ENCODE measurements at places on chromosomes 6 and 20. TPM values are rescaled to one million over a fixed set of nuclear protein-coding genes. Genes with fewer than 3 reads are reported as not detected.

GRCh38 chr20:17225851-17226409 lies 910 bp upstream of the PCSK2 start:
- DNase-seq: no peak

DNA sequence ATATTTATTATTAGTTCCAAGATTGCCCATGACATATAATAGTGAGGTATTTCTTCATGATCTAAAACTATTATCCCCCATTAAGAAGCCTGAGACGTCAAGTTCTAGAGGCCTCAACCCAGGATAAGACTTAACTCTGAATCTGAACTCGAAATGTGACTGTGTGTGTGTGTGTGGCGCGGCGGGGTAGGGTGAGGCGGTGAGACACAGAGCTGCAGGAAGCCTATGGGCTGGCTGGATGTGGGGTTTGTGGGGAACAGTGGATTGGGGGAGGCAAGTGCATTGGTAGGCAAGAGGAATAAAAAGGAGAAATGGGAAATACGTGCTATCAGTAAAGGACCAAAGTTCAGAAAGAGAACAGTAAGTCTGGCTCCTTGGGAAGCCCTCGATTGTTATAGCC lies 66.5 kb upstream of the RNF146 start:
- DNase-seq: no peak

GRCh38 chr6:159343709-159344108 lies 174.5 kb downstream of the FNDC1 start:
- DNase-seq: no peak

DNA sequence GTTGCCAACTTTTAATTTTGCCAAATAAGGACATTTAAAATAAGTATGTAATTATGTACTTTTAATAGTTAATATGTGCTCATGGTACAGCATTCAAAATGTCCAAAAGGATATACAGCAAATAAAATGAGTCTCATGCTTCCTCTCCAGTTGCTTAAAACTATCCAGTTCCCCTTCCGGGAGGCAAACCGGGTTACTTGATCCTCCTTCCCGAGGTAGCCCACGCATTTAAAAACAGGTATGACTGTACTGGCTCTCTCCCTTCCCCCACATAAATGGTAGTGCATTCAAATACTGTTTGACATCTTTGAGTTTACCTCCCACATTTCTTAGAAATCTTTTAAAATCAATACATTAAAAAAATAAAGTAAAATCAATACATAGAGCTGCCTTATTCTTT lies 66.4 kb downstream of the PHF20 start:
- no peak for DNase-seq

DNA sequence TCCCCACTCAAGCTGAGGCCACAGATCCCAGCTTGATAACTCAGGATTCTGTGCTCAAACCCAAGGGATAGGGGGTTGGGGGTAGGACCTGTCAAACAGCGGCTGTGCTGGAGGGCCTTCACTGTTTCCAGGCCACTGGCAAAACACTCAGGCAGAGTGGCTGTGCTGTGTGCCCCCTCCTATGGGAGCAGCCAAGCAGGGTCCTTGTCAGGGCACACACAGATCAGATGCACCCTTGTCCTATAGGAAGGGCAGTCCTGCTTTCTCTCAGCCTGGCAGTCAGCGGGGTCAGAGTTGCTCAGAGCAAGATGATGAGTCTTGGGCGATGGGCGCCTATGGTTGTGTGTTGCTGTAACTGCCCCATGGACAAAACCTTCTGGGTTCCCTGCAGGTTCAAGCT lies 554.8 kb downstream of the TBC1D32 start:
- DNase-seq: no peak

GRCh38 chr20:11190741-11191140 lies 516.9 kb upstream of the JAG1 start:
- DNase-seq: no peak

The RIMS1 gene
- 1.3 TPM for total RNA-seq

DNA sequence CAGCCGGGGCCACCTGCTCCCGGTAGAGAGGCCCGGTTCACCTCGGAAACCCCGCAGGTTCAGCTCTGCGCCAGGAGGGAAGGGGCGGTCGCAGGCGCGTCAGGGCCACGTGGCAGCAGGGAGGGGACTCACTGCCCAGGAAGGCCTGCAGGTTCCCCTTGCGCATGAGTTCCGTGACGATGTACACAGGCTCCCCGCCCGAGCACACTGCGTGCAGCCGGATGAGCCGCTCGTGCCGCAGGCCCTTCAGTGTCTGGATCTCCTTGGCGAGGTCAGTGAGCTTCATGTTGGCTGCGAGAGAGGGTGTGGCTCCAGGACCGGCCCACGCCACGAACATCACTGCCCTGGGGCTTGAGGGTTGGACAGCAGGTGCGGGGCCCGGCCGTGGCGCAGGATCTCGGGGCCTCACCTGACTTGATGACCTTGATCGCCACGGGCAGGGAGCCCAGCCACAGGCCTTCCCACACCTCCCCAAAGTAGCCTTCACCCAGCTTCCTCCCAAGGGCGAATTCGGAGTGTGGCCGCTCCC lies 4.9 kb upstream of the PTK6 start:
- DNase-seq: peak; percentile 71

- DNase-seq: no peak
Measured at GRCh38 chr20:7673841-7674240, 266.4 kb downstream of the HAO1 start.

The MOXD1 gene
- 1.8 TPM for total RNA-seq

GRCh38 chr20:32183947-32184635 lies 23.5 kb downstream of the PLAGL2 start:
- DNase-seq: no peak

The EFCAB8 gene
- not detected for total RNA-seq

- DNase-seq: no peak
Measured at GRCh38 chr6:7828124-7828523, 82.5 kb downstream of the TXNDC5 start.

- DNase-seq: no peak
Measured at GRCh38 chr6:151339369-151339768, 52.0 kb downstream of the ZBTB2 start.

DNA sequence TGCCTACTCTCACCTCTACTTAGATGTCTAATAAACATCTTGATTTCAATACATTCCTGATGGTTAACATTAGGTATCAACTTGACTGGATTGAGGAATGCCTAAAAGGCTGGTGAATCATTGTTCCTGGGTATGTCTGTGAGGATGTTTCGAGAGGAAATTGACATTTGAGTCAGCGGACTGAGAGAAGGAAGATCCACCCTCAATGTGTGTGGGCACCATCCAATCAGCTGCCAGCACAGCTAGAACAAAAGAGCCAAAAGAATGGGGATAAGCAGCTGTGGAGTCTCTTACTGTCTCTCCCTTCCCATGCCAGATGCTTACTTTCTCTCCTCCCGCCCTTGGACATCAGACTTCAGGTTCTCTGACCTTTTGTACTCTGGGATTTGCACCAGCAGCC lies 128.6 kb upstream of the HS3ST5 start:
- no peak for DNase-seq

GRCh38 chr6:28995093-28995650 lies 9.9 kb downstream of the ZNF311 start:
- no peak for DNase-seq

- no peak for DNase-seq
Measured at GRCh38 chr20:53737396-53738038, 143.9 kb upstream of the ZNF217 start.

GRCh38 chr6:21771626-21772320 lies 178.2 kb downstream of the SOX4 start:
- no peak for DNase-seq

DNA sequence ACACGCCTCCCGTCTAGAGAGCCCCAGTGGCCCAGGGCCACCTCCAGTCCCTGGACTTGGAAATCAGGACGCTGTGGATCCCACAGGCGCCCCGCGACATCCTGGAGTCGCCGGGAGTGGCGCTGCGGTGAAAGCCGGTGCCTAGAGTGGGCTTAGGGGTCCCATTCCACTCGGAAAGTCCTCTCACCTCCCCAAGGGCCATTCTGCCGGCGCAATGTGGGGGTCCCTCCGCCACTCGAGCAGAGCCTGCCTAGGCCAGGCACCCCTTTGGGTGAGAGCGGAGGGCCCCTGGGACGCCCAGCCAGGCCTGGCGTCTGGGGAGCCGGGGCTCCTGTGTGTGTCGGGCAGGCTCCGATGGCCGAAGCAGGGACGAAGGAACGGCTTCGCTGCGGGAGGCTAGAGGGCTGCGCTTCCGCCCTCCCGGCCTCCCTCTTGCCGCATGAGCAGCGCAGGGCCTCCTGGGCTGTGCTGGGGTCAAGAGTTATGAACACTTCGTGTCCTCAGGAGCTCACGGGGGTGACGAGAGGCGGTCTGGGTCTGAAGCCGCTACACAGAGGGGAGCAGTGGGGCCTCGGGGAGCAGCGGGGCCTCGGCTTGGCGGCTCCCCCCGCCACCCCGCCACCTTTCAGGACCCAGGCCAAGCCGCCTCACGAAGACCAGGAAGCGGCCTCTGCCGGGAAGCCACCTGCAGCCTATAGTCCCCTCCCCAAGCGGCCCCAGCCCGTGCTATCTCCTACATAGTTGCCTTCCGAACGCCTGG lies 13.6 kb downstream of the POU3F2 start:
- DNase-seq: no peak

- DNase-seq: no peak
Measured at GRCh38 chr6:65064844-65065243, 642.2 kb downstream of the EYS start.

The PACSIN1 gene
- 0.29 TPM for total RNA-seq

DNA sequence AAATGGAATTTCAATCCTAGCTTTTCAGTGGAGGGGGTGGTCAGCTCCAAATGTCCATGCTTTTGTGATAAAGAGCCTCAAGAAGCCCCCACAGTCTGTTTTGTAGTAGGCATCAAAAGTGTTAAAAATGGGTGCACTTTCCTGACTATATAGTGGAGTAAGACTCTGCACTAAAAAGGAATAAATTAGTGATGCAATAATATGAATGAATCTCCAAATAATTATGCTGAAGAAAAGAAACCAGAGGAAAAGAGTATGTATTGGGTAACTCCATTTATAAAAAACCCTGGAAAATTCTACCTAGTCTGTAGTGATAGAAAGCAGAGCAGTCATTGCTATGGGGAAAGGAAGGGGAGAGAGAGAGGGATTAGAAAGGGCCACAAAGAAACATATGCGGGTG lies 310.4 kb upstream of the SUPT3H start:
- no peak for DNase-seq

DNA sequence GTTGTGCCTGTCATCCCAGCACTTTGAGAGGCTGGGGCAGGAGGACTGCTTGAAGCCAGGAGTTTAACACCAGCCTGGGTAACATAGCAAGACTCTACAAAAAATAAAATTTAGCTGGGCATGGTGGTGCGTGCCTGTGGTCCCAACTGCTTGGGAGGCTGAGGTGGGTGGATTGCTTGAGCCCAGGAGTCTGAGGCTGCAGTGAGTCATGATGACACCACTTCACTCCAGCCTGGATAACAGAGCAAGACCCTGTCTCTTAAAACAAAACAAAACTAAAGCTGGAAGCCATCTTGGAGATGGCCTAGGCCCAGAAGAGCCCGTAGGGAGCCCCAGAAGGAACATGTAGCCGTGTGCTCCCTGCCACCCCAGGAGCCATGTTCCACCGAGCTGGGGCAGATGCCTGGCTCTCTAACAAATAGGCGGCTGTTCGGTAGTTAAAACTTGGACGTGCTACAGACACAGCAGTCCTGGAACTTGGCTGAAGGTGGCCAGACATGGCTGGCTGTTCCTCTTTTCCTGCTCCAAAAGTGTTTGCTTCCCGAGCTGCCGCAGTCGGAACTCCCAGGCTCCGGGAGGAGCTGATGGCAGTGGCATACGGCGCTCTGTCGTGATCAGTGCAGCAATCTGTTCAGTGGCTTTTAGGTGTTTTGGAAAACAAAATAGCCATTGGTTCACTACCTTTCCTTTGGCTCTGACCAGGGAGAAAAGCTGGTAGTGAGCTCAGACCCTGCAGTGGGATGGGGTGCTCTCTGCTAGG lies 37.0 kb downstream of the DYNLT1 start:
- no peak for DNase-seq

DNA sequence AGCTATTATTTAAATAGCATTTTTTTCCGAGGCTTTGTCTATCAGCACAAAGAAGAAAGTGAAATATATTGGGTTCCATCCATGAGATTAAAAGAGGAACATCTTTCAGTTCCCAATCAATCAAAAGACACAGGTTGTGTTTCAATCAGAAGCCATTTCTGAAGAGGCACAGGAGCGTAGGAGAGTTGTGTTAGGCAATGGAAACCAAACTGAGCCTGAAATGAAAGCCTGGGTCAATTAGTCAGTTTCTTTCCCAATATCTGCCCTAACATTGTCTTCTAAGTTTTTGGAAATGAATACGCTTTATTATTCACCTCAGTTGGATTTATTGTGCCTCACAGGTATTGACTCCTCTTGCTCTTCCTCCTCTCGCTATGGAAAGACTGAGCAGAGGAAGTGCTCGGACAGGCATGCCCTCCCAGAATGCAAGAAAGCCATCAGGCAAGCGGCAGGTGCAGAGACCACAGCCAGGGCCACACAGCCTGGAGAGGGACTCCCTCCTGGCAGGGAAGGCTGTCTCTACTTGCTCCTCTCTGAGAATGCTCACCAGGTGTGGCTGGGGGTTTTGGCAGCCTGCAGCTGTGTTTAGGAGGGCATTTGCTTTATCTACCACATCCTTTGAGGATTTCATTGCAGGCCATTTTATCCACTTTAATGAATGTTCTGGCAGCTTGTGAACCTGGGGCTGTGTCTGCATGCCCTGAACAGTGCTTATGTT lies 100.8 kb upstream of the NEDD9 start:
- DNase-seq: no peak

GRCh38 chr20:22338140-22338708 lies 246.1 kb downstream of the FOXA2 start:
- no peak for DNase-seq

The TNFRSF21 gene
- 21.4 TPM for total RNA-seq

- no peak for DNase-seq
Measured at GRCh38 chr6:109944448-109944847, 33.7 kb upstream of the GPR6 start.

DNA sequence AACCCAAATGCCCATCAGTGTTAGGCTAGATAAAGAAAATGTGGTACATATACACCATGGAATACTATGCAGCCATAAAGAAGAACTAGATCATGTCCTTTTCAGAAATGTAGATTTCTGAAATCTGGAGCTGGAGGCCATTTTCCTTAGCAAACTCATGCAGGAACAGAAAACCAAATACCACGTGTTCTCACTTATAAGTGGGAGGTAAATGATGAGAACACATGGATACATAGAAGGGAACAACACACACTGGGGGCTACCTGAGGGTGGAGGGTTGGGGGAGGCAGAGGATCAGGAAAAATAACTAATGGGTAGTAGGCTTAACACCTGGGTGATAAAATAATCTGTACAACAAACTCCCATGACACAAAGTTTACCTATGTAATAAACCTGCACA lies 188.9 kb upstream of the PRND start:
- no peak for DNase-seq

The TRIM10 gene
- total RNA-seq: not detected

DNA sequence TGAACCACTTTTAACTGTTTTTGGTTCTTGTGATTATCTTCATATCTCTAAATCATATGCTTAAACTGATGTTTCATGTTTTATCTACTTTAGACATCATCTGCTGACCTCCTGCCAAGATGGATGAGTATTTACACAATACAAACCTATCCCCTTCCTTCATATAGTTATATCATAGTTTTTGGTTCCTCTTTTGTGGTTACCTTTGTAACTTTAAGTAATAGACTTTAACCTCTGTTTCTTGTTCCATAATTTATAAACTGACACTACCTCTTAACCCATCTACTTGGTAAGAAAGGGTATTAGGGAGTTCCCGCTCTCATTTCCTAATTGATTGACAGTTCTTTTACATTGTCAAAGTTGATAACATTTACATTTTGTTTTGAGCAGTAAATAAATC lies 11.9 kb downstream of the PCMT1 start:
- no peak for DNase-seq

Measured in breast epithelium (tissue), 4 donors.